IgD-negative memory B cell (primary cell): ENCODE measurements at places on chromosomes 5 and 9. TPM values are rescaled to one million over a fixed set of nuclear protein-coding genes. Genes with fewer than 3 reads are reported as not detected.

DOCK2 gene
- 114 TPM for polyA plus RNA-seq

PCDHA12 gene
- not detected for polyA plus RNA-seq

UBE2QL1 gene
- polyA plus RNA-seq = not detected

PCDHGB4 gene
- polyA plus RNA-seq = 0.08 TPM

ZNF454 gene
- not detected for polyA plus RNA-seq

FAM221B gene
- polyA plus RNA-seq = not detected

BARX1 gene
- polyA plus RNA-seq = 0.33 TPM

OCLN gene
- polyA plus RNA-seq = 0.09 TPM

TCF7 gene
- 41.7 TPM for polyA plus RNA-seq

ADRB2 gene
- polyA plus RNA-seq = 9.1 TPM

BRINP1 gene
- polyA plus RNA-seq = not detected

ISCA1 gene
- polyA plus RNA-seq = 27.5 TPM

HAND1 gene
- not detected for polyA plus RNA-seq

CREBRF gene
- 53.6 TPM for polyA plus RNA-seq

HAPLN1 gene
- not detected for polyA plus RNA-seq

SLC6A7 gene
- not detected for polyA plus RNA-seq

CDC25C gene
- polyA plus RNA-seq = not detected

ZDHHC12 gene
- polyA plus RNA-seq = 55.3 TPM

SLC34A1 gene
- not detected for polyA plus RNA-seq

PCDHGB2 gene
- polyA plus RNA-seq = 0.21 TPM

HRH2 gene
- 0.49 TPM for polyA plus RNA-seq

SPINK5 gene
- not detected for polyA plus RNA-seq

TEX48 gene
- not detected for polyA plus RNA-seq

FBP2 gene
- not detected for polyA plus RNA-seq

CDH10 gene
- not detected for polyA plus RNA-seq

PRRX2 gene
- polyA plus RNA-seq = not detected

SERF1B gene
- polyA plus RNA-seq = 53.5 TPM

LCNL1 gene
- not detected for polyA plus RNA-seq

CREB3 gene
- polyA plus RNA-seq = 29.3 TPM

SPAG8 gene
- 1.1 TPM for polyA plus RNA-seq

CAMK2A gene
- not detected for polyA plus RNA-seq

ZNF608 gene
- polyA plus RNA-seq = 6.4 TPM

SHISAL2B gene
- not detected for polyA plus RNA-seq

PCDHGB1 gene
- polyA plus RNA-seq = 0.41 TPM

SPATA9 gene
- not detected for polyA plus RNA-seq

LTC4S gene
- 0.80 TPM for polyA plus RNA-seq

MRPL22 gene
- polyA plus RNA-seq = 87.4 TPM

OXCT1 gene
- polyA plus RNA-seq = 25.0 TPM

PRXL2C gene
- 9.6 TPM for polyA plus RNA-seq

PCDHGA2 gene
- polyA plus RNA-seq = not detected

PPP2R2B gene
- 0.14 TPM for polyA plus RNA-seq

ADAMTS13 gene
- 0.35 TPM for polyA plus RNA-seq

SLC1A3 gene
- polyA plus RNA-seq = not detected

AGXT2 gene
- polyA plus RNA-seq = not detected

HCN1 gene
- polyA plus RNA-seq = not detected

FOXD4 gene
- not detected for polyA plus RNA-seq

N4BP3 gene
- 10.1 TPM for polyA plus RNA-seq

SEMA6A gene
- polyA plus RNA-seq = 1.2 TPM

TMC1 gene
- polyA plus RNA-seq = not detected

RNF180 gene
- not detected for polyA plus RNA-seq

COL23A1 gene
- 0.18 TPM for polyA plus RNA-seq

ELOVL7 gene
- 0.90 TPM for polyA plus RNA-seq

ACTBL2 gene
- polyA plus RNA-seq = not detected

PCDHGB6 gene
- polyA plus RNA-seq = 0.39 TPM

ANXA2R gene
- polyA plus RNA-seq = 42.9 TPM

B4GALT1 gene
- polyA plus RNA-seq = 55.1 TPM

SPATA31A5 gene
- polyA plus RNA-seq = not detected

SURF1 gene
- 114 TPM for polyA plus RNA-seq
